Muscle of back (tissue), 13 donors: ENCODE measurements at places on chromosomes 5 and 9. TPM values are rescaled to one million over a fixed set of nuclear protein-coding genes. Genes with fewer than 3 reads are reported as not detected.

The CTXN3 gene
- polyA plus RNA-seq: 1.1 TPM

DNA sequence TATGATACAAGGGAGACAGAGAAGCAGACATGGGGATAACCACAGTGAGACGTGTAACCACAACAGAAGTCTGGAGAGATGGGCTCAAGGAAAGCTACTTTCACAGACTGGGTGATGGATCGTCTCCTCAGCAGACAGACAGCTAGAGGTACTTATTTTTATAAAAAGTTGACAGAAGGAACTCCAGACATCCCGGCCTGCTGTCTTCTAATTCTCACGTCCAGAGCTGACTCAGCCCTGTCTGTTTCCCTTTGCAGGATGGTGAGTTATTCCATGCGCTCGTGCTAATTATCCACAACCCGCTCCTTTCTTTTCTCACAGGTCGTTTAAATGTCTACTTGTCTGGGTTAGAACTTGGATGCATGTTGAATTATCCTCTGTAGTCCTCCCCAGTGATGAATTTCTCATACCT lies 304.5 kb downstream of the CWC27 start:
- DNase-seq: peak; percentile 75

DNA sequence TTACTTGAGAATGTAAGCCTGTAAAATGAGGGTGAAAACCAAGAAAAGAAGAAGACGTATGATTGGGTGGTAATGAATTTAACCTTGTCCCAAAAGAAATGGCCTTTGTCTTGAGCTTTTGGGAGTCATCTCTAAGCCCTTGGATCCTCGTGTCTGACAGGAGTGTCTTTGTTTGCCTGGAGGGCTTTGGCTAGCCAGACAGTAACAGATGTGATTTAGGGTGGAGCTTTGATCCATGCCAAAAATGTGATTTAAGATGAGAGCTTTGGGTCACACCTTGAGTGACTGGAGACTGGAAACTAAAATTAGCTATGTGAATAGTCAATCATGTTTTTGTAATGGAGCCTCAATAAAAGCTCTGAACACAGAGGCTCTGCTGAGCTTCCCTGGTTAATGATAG lies 25.9 kb upstream of the ZFAND5 start:
- no peak for DNase-seq

DNA sequence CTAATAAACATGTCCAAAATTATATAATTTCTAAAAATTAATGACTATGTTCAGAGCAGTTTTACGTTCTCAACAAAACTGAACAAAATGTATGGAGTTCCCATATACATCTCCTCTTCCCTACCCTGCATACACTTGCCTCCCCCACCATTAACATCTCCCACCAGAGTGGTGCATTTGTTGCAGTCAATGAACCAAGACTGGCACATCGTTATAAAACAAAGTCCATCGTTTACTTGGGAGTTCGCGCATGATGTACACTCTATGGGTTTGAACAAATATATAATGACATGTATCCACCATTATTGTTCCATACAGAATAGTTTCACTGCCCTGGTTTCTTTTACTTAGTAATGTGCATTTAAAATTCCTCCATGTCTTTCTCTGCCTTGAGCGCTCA lies 130.1 kb downstream of the APBA1 start:
- no peak for DNase-seq

GRCh38 chr9:18343784-18344183 lies 130.2 kb upstream of the ADAMTSL1 start:
- no peak for DNase-seq
